Activated naive CD8-positive, alpha-beta T cell treated with anti-CD3 and anti-CD28 coated beads, Interleukin-2, amount 50 U/mL, for 24 hours (primary cell): ENCODE measurements at places on chromosomes 2 and 18.
A peak's percentile ranks its signal among the peaks of the same experiment; 100 is the strongest.

DNA sequence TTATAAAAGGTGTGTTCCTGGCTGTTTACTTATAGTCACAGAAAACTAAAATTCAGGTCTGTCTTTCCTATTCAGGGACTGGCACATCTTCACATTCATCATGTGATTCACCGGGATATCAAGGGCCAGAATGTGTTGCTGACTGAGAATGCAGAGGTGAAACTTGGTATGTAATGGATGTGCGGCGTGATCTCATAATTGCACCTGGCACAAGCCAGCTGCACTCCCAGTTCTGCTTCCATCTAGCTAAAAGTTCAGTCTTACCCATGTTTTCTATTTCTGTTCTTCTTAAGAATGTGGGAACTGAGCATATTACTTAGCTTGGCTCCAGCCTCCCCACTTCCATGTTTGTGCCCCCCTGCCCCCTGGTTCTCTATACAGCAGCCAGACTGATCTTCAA, 131.9 kb downstream of the MAP4K4 start:
- no peak for DNase-seq
- H3K27ac ChIP-seq = peak overlapping the region; percentile 74
- H3K36me3 ChIP-seq = peaks cover 19% of the 10 kb centered on the region
- H3K4me3 ChIP-seq = no peak overlapping the region
- no peaks in the 10 kb centered on the region for H3K27me3 ChIP-seq
- H3K4me1 ChIP-seq = peaks cover 61% of the 10 kb centered on the region

DNA sequence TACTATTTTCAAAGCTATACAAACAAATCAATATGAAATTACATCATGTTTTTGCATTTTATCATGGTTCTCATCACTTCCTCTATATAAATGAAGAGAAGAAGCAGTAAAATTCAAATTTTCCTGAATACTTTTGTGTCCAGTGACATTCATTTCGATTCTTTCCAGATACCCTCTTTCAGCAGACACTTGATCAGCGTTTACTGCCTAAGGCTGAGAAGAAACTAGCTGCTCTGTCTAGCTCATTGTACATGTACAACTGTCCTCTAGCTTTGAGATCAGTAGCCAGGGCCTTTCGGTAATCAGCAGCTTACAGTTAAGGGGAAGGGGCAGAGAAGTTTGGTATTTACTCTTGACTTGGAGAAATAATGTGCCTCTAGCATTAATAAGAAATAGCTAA, 4.8 kb downstream of the VRK2 start:
- no peak overlapping the region for H3K4me3 ChIP-seq
- no peaks in the 10 kb centered on the region for H3K27me3 ChIP-seq
- no peak for DNase-seq
- H3K36me3 ChIP-seq = peaks cover 11% of the 10 kb centered on the region

DNA sequence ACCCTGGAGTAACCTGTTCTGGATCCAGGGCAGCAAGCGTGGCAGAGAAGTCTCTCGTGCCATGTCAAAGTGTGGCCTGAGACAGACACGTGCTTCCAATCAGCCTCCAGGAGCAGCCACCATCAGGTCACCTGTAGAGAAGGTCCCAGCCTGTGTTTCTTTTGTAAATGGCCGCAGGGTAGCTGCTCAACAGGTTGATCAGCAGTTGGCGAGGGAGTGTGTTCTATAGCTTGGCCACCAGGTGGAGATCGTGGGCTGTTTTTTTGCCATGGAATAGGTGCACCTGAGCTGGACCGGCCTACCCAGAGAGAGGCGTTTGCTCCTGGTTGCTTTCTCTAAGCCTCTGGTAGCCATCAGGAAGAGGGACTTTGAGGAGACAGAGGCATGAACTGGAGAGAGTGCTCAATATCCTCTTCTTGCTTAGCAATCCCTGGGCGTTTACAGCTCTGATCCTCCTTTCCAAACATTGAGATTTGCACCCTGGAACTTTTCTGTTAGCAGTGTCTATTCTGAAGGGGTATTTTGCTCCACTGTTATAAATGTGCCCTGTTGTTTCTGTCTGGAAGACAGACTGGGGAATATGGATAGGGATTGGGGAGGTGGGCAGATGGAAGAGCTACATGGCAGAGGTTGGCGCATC, 34.2 kb upstream of the EN1 start:
- peaks cover 16% of the 10 kb centered on the region for H3K4me1 ChIP-seq
- H3K36me3 ChIP-seq = no peaks in the 10 kb centered on the region
- H3K4me3 ChIP-seq = no peak overlapping the region
- DNase-seq = peak; percentile 68

DNA sequence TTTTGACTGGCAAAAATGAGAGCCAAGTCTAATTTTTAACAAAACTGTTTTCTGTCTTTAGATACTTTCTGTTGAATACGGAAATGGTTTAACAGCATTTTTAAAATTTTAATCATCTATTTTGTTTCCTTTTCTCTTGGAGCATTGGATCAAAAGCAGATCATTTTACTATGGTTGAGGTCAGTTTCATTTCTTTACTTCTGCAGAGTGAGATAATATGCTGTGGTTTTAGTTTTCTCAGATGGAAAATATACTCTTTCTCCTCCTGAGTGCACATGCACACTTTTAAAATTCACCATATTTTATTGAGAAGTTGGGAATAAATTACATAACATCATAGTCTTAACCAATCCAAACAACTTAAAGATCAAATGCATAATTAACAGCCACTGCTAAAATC, 283.3 kb downstream of the SLC8A1 start:
- H3K27me3 ChIP-seq = no peaks in the 10 kb centered on the region
- H3K27ac ChIP-seq = peak overlapping the region; percentile 11
- H3K4me1 ChIP-seq = peaks cover 9% of the 10 kb centered on the region
- no peaks in the 10 kb centered on the region for H3K36me3 ChIP-seq
- no peak for DNase-seq

DNA sequence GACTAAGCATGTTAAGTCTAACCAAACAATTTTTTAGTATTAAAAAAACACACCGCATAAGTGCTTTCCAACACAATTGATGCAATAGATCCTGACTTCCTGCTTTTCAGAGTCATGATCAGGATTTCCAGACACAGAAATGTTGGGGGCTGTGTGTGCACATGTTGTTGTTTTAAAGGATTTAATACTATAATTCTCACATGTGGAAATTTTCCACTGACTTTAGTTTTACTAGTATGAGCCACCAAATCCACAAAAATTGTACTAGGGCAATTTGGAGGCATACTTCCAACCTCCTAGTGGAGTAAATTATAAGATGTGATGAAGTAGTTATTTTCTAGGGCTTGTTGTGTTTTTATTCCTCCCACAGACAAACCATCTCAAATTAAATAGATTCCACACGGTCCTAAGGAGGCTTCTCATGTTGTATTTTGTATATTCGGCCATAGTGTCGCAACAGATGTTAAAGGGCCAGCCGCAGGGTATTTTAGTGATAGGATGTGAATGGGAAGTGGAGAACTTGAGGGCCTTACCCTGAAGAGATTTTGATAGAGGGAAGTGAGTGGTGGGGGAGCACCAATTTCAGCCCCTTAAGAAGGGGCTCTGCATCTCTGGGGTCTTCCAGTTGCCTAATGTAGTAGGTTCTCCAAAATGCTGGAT, 108.9 kb upstream of the KLF7 start:
- peaks cover 11% of the 10 kb centered on the region for H3K4me1 ChIP-seq
- no peaks in the 10 kb centered on the region for H3K36me3 ChIP-seq
- H3K27ac ChIP-seq = no peak overlapping the region
- no peaks in the 10 kb centered on the region for H3K27me3 ChIP-seq
- no peak overlapping the region for H3K4me3 ChIP-seq

DNA sequence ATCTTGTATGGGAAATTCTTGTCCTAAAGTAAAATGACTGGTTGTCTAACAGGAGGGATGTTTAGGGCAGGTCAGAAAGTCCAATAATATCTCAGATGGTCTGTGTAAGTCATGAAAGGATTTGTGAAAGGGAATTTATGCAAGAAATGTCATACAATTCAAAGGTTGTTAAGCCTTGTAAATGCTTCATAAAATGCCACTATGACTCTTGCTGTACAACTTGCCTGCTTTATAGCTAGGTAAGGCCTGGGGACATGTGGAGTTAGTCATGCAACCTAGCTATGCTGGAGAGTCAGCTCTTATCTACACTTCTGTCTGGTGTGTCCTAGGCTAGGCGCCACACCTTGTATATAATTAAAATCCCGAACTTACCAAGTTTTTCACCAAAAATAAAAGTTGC, 36.9 kb upstream of the VWA3B start:
- no peak for DNase-seq
- no peaks in the 10 kb centered on the region for H3K4me1 ChIP-seq
- H3K27ac ChIP-seq = no peak overlapping the region
- H3K36me3 ChIP-seq = peaks cover under 1% of the 10 kb centered on the region
- H3K27me3 ChIP-seq = peaks cover 1% of the 10 kb centered on the region

GRCh38 chr2:110842048-110842447, 109.7 kb downstream of the ACOXL start:
- H3K4me3 ChIP-seq = no peak overlapping the region
- peaks cover 51% of the 10 kb centered on the region for H3K4me1 ChIP-seq

DNA sequence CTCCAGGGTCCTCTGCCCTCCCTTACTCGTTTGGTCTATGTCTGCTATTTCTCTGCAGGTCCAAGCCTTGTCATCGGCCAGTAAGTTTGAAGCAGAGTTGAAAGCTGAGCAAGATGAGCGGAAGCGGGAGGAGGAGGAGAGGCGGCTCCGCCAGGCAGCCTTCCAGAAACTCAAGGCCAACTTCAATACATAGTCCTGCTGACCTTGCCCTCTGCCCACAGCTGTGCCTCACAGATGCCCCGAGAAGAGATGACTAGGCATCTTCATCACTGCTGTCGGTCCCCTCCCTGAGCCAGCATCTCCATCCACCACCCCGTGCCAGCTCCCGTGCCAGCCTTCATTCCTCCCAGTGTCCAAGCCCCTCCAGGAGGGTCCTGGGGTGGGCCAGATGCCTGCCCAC, 15.6 kb upstream of the GIGYF2 start:
- H3K27ac ChIP-seq = no peak overlapping the region
- no peak for DNase-seq
- H3K4me3 ChIP-seq = no peak overlapping the region
- peaks cover 13% of the 10 kb centered on the region for H3K27me3 ChIP-seq

- peaks cover 8% of the 10 kb centered on the region for H3K27me3 ChIP-seq
- no peak overlapping the region for H3K4me3 ChIP-seq
- H3K36me3 ChIP-seq = no peaks in the 10 kb centered on the region
Measured at GRCh38 chr2:75493230-75493629, 67.5 kb downstream of the EVA1A start.

GRCh38 chr2:69132960-69133590, 120.1 kb downstream of the ANTXR1 start:
- no peak overlapping the region for H3K4me3 ChIP-seq
- H3K36me3 ChIP-seq = no peaks in the 10 kb centered on the region
- no peak overlapping the region for H3K27ac ChIP-seq
- no peak for DNase-seq
- no peaks in the 10 kb centered on the region for H3K27me3 ChIP-seq

DNA sequence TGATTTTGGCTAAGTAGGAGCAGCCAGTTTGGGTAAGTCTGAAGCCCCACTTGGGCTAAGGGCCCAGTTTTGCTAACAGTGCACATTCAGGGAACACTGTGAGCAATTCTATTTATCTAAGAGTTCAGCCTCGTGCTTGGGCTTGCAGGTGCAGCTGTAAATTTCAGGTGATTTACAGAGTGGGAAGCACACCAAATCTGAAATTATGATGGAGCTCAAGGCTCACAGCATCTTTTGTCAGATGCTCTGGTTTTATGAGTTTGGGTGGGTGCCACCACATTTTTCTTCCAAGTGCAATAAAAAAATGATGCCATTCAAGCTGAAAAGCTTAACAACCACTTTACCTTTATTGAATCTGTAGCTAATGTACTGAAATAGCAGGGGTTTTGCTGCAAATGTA, 671.2 kb downstream of the LRRTM4 start:
- H3K4me1 ChIP-seq = no peaks in the 10 kb centered on the region
- H3K4me3 ChIP-seq = no peak overlapping the region
- no peak for DNase-seq
- H3K27me3 ChIP-seq = no peaks in the 10 kb centered on the region
- H3K27ac ChIP-seq = no peak overlapping the region

- H3K4me1 ChIP-seq = peaks cover 57% of the 10 kb centered on the region
- H3K36me3 ChIP-seq = peaks cover 6% of the 10 kb centered on the region
- H3K27ac ChIP-seq = peak overlapping the region; percentile 99
- peaks cover 2% of the 10 kb centered on the region for H3K27me3 ChIP-seq
- peak overlapping the region; percentile 80 for H3K4me3 ChIP-seq
- DNase-seq = no peak
Measured at GRCh38 chr2:113692698-113693428, 63.6 kb downstream of the SLC35F5 start.

DNA sequence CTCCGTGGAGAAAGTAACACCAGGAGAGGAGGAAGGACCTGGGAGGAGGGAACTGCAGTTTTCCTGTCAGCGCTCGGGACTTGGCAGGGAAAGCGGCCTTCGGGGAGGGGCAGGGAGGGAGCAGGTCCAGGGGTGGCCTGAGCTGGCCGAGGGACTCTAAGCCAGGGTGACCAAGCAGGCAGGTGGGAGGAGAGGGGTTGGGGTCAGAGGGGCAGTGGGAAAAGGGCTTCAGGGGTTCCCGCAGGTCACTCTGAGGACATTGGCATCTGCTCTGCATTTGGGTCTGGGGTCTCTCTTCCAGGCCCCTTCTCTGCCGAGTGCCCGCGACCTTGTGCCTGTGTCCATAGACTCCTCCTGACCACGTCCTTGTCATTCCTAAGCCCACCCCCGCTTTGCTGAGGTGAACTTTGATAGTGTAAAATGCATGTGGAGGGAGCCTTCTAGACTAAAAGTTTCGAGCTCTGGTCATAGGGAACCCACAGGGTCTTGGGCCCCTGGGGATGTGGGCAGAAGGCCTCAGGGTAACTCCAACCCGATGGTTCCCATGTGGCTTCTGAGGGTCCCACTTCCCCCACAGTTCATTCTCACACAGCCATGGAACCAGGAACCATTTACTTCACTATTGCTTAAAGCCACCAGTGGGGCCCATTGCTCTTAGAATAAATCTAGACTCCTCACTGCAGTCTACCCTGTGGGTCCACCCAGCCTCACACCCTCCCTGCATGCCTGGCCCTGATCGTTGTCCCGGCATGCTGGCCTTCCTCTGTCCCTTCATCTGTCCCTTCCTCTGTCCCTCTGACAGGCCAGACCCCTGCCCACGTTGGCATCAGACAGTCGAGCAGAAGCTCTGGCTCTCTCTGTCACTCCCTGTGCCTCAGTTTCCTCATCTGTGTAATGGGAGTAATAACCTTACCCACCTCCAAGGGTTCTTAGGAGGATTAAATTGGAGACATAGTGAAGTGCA, 229.2 kb downstream of the SEPTIN10 start:
- DNase-seq = no peak
- H3K27me3 ChIP-seq = no peaks in the 10 kb centered on the region
- H3K4me3 ChIP-seq = no peak overlapping the region
- no peaks in the 10 kb centered on the region for H3K4me1 ChIP-seq
- no peak overlapping the region for H3K27ac ChIP-seq

GRCh38 chr18:45384137-45384961, 230.9 kb upstream of the SLC14A2 start:
- no peaks in the 10 kb centered on the region for H3K36me3 ChIP-seq
- no peak overlapping the region for H3K27ac ChIP-seq
- peaks cover 19% of the 10 kb centered on the region for H3K27me3 ChIP-seq
- H3K4me1 ChIP-seq = peaks cover 3% of the 10 kb centered on the region
- no peak overlapping the region for H3K4me3 ChIP-seq

DNA sequence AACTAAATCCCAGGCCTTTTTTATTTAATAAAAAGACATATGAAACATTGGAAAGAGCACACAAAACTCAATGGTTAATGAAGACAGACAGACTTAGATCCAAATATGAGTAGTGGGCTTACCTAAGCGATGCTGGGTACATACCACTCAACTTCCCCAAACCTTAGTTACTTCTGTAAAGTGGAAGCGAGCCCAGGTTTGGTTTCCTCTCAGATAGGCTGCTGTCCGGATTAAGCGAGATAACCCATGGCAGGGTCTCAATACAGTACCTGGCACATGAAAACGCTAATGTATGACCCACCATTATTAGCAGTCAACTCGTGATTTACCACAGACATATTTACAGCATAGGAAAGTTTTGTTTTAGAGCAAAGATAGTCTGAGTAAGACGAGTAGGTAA, 21.6 kb downstream of the MBOAT2 start:
- no peaks in the 10 kb centered on the region for H3K36me3 ChIP-seq
- no peak overlapping the region for H3K4me3 ChIP-seq
- no peak for DNase-seq
- no peak overlapping the region for H3K27ac ChIP-seq
- peaks cover 8% of the 10 kb centered on the region for H3K4me1 ChIP-seq
